ENCODE measurements at places on chromosomes 2 and 18. TPM values are rescaled to one million over a fixed set of nuclear protein-coding genes. Genes with fewer than 3 reads are reported as not detected.

DNA sequence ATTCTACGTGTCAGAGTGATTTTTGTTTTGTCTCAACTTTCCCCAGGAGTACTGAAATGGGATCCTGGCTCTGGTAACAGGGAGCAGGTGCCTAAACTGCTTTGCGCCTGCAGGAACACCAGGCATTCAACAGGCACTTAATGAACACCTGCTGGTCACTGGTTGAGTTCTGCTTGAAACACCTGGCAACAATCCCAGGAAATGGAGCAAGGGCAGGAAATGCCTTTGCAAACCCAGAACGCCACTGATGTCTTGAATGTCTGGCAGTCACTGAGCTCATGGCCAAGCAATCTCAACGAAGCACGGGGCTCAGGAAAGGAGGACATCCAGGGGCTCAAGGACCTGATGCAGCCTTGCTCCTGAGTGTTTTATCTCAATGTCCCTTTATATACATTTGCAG lies 360.0 kb upstream of the RAB6C start:
- DNase-seq = peak; percentile 10

GRCh38 chr18:8912348-8913326 lies 189.9 kb upstream of the NDUFV2 start:
- DNase-seq = no peak

GRCh38 chr18:34990597-34990996 lies 50.6 kb upstream of the MAPRE2 start:
- no peak for DNase-seq

DNA sequence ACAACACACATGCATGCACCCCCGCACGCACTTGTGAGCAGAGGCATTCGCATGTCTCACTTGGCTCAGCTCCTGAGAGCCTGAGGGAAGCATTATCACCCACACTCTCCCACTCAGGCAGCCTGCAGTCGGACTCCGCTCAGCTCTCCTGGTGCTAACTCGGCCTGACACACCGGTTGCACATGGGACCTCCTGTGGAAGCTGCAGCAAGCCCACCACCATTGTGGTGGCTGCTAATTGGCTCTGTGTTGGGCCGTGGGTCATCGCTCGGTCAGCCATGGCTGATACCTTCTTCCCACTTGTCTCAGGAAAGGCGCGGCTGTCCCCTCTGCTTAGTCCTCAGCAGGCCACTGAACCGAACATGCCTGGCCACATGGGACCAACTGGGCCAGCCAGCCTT lies 13.7 kb upstream of the TEX261 start:
- no peak for DNase-seq

DNA sequence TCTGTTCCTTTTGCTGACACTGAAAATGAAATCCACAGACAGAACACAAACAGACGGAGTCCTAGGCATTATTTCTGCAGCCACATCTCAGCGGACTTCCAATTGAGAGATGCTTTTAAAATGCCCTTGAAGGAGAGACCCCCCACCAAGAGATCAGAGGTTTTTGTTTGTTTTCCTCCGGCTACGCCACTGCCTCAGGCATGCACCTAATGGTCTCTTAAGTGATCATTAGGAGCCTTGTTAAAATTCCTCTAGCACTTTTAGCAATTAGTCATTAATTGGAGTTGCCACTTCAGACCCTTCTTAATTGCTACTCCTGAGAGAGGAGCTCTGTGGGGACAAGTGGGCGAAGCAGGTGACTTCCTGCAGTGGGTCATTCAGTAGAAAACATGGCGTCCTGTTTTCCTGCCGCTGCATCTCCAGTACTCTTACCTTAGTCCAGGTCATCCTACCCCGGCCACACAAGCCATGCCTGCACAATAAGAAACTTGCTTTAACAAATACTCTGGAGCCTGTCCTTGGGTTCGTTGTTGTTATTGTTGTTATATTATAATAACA lies 257.7 kb upstream of the CHAC2 start:
- DNase-seq = no peak

DNA sequence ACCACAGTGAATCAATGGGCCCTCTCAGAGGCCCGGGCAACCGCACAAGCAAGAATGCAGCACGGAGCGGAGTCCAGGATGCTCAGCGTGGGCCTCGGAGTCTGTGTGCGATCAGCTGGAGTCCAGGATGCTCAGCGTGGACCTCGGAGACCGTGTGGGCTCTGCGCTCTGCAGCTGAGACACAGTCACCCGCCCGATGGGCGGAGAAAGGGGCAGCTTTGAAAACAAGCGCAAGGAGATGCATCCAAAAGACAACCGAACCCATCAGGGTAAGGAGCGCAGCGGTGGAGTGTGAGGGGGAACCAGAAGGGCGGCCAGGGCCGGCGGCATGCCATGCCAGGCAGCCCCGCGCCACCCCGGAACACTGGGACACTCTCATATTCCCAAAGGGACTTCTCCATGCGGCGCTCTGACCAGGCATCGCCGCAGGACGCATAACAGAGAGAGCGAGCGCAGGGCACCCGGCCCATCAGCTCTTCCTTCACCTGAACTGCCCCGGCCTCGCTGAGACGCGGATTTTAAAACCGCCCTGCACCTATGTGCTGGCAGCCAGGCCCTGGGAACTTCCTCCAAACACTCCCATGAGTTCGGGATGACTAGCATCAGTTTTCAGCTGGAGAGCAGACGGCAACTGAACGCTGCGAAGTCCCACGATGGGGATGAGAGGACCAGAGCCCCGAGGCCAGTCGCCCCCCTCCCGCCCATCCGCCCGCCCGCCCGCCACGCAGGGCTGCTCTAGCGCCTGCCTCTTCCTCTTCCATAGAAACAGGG lies 44.7 kb downstream of the MC5R start:
- DNase-seq = no peak

DNA sequence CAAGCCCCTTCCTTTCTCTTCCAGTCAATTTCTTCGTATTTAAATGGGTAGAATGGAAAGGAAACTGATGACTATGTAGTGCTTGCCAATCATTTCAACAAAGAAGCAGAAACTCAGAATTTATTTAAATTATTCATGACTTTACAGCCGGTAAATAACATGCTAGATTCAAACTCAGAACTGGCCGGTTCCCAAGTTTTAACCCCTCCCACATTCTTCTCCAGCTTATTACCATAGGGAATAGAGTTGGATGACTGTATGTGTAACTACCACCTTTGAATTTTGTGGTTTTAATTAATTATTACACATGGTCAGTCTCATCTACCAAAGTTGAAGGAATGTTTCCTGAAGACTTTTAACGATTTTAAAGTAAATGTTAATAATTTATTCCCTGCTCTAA lies 819.3 kb upstream of the LRATD1 start:
- no peak for DNase-seq

- no peak for DNase-seq
Observed at GRCh38 chr18:36352384-36352783, 54.9 kb downstream of the FHOD3 start.

DNA sequence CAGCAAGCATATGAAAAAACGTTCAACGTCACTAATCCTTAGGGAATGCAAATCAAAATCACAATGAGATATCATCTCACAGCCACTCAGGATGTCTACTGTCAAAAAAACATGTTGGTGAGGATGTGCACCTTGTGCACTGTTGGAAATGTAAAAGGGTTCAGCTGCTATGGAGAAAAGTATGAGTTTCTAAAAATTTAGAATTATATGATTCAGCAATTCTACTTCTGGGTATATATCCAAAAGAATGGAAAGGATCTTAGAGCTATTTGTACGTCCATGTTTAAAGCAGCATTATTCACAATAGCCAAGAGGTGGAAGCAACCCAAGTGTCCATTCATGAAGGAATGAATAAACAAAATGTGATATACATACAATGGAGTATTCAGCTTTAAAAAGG lies 50.0 kb downstream of the CFAP210 start:
- DNase-seq = no peak

DNA sequence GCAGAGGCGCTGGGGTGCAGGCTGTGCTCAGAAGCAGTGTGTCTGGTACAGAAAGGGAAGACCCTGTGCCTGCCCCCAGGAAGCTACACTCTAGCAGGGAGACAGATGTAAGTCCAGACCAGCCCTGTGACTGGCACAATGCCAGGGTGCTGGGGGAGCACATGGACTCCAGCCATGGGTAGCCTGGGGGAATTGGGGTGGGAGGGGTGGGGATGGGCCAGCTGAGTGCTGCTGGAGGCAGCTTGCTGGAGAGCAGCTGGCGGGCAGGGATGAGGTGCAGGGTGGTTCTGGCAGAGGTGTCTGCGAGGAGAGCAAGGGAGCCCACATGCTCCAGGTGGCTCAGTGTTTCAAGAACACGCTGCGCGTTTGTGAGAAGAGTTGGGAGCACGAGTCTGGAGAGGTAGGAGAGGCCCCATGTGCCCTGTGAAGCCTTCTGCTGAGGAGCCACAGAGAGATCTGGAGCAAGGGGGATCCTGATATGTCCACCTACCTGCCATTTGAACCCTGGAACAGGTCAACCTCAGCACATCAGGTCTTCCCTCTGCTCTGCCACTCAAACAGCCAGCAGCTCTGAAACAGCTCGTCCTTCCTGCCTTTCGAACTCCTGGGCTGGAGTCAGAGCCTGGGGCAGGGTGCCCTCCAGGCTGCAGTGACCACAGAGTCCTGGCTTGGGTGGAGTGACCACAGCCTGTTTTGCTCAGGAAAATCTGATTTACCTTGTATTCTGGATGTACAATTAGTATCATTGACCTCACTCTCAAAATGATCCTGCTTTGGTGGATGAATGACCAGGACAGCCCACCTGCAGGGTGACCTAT lies 15.1 kb downstream of the ALLC start:
- no peak for DNase-seq

- no peak for DNase-seq
Observed at GRCh38 chr2:146661473-146662096, 1183.2 kb upstream of the ACVR2A start.

DNA sequence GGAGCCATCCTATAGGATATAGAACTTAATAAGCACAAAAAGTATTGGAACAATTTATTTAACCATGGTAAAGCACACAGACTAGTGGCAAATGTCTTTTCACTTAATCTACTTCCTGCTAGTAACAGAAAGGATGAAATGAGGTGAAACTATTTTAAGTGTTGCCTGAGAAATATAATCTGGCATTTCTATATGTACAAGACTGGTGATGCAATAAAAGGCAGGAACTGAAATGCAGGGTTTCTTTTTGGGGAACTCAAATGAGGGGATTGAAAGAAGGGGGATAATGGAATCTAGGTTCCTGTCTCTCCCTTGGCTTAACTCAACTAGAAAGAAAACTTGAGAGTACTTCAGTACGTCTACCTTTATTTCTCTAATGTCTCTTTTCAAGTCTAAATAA lies 122.3 kb downstream of the MEMO1 start:
- DNase-seq = no peak

DNA sequence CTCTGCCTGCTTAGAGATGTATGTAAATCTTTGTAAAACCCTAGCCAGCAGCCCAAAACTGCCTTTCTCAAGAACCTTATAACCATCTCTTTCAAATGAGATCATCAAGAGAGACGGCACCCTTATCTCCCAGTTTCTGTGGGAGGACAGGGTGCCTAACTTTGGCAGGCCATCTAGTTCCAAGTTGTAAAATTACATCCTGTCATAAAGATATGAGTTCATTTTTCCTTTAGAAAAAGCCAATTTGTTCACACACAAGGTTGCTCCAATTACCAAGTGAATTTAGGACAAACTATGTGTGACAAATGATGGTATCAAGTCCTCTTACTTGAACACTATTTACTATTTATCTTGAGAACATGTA lies 65.3 kb downstream of the MEMO1 start:
- no peak for DNase-seq

DNA sequence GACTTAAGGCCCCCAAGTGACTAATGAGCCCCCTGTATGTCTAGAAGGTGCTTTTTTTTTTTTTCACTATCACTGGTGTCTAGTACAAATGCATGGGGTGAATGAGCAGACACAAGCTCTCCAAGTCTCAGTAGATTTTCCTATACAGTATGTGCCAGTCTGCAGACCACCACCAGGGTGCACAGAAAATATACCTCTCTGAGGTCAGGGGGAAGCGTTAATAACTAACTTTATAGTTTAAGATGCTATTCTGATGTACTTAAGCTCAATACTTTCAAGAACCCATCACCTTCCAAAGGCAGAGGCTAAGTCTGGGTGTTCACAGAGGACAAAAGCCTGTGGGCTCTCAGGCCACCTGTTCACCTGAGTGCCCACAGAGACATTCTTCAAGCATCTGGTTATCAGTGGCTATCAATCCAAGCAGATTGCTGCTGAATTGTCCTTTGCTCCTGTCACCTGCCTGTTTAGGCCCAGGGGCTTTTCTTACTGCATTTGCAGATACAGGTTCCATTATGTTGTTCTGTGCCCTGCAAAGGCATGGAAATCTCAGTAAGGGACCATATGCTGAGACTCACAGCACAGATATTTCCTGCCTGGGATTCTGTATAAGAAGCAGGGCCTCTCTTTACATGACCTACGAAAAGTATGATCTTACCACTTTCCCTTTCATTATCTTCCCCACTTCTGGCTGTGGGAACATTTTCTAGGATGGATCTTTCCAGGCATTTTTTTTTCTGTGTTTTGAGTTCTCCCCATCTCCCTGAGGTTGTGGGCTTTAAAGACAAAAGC lies 534.6 kb downstream of the TNS1 start:
- DNase-seq = no peak

DNA sequence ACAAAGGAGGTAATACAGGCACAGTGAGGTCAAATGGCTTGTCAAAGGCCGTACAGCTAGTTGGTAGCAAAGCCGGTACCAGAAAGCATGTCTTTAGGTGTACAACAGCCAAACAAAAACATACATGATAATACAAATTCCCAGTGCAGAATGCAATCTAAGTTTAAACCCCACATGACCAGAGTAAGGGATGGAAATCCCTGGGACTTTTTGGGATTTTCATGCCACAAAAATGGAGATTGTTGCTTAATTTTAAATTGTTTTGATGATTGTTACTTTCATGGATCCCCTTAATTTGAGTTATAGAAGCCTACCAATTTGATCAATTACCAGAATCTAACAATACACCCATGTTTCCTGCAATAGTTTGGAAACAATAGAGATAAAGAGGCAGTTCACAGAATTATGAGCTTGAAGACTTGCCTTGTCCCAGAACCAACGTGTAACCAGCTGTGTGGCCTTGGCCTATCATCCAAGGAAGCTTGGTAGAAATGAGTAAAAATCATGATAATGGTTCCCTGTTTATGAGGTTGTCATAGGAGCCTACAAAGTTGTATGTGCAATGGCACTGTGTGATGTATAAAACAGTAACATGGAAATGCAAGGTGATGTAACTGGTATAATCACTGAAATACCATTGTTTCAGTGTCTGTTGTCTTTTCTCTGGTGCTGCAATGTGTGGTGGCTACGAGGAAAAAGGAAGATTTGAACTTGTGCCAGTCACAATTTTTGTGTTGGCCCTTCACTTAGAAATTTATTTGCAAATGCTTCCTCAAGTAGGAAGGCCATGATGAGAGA lies 85.3 kb downstream of the ZEB2 start:
- no peak for DNase-seq

DNA sequence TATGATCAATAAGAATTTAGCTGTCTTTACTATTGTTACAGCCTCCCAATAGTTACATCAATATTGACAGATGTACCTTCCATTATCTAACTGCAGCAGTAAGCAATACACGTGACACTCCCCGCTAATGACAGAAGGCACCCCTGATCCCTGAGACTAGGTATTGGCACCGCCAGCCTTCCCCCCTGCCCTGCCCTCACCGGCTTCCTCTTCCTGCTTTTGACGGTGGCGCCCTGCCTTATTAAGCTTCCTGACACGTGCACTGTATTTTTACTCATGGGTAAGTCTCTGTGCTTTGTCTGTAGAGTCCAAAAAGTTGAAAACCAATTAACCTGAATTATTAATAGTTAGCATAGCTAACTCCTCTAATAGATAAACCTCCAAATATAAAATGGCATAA lies 223.5 kb downstream of the EIPR1 start:
- DNase-seq = no peak

GRCh38 chr2:436205-436604 lies 148.3 kb upstream of the ALKAL2 start:
- no peak for DNase-seq

The CTNNA2 gene
- 0.16 TPM for polyA plus RNA-seq

The AQP12A gene
- 0.34 TPM for polyA plus RNA-seq

The MDH1B gene
- polyA plus RNA-seq = 1.3 TPM

The PRKAG3 gene
- 0.07 TPM for polyA plus RNA-seq

The ICA1L gene
- polyA plus RNA-seq = 6.1 TPM
